Peyer's patch (tissue), 4 donors: ENCODE measurements at places on chromosomes 5 and 9. TPM values are rescaled to one million over a fixed set of nuclear protein-coding genes. Genes with fewer than 3 reads are reported as not detected.

- DNase-seq, result no peak
These were observed 109.4 kb downstream of the C5orf15 start for GRCh38 chr5:133859073-133859472.

DNA sequence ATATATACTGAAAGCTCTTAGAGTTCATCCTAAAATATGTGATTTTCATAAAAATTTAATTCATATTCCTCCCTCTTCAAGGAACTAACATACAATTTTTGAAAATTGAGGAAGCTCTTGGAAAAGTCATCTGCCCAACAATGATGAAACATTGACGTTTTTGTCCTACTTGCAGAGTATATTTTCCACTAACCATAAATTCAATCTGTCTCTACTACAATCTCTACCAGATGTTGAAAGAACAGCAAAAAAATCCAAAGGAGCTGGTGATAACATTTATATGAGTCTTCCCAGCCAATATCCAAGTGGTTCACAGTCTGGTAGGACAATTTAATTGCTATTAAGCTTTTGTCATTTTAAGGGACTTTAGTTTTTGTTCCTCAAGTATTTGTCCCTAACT, 81.1 kb upstream of the NR3C1 start:
- DNase-seq, result no peak

DNA sequence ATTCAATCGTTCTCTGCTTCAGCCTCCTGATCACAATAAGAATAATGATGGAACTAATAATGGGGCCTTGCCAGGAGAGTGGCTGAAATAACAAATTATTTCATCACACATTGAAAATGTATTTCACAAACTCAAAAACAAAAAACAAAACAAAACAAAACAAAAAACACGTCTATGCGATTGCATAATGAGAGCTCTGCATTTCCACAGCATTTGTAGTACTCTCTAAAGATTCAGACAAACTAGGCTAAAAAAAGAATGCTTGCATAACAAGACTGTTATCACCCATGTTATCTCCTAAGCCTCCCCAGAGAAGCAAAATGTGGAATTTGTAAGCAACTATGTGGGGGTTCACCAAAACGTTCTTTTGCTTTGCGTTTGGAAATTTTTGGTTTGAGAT, 48.1 kb downstream of the PRELID2 start:
- DNase-seq, result no peak

- DNase-seq, result no peak
These were observed 1216.2 kb downstream of the MAT2B start for GRCh38 chr5:164721656-164722055.

- DNase-seq, result no peak
These were observed 54.3 kb downstream of the PTTG1 start for GRCh38 chr5:160475864-160476438.

- no peak for DNase-seq
These were observed 2.9 kb downstream of the NDUFS6 start for GRCh38 chr5:1804001-1804690.

GRCh38 chr9:127405344-127406125, 8.6 kb downstream of the SLC2A8 start:
- DNase-seq, result no peak

- no peak for DNase-seq
These were observed 123.2 kb downstream of the SNCAIP start for GRCh38 chr5:122435234-122435633.

- DNase-seq, result peak; percentile 52
These were observed 39.4 kb downstream of the LURAP1L start for GRCh38 chr9:12813960-12814876.

DNA sequence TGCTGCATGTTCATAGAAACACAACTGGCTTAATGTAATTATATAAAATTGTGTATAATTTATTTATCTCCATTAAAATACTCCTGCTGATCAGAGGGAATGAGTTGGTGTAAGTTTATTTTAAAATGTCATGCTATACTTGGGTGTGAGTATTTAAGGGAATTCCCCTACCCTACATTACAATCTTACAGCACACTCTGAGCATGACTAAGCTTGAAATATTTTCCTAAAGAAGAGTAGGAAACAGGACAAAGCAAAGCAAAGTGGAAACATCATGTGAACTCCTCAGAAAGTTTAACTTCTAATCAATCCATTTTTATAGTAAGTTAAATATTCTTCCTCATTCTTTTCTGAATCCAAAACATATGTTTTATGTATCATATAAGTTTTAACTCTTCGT, 1271.3 kb downstream of the EFNA5 start:
- DNase-seq, result no peak

- no peak for DNase-seq
These were observed 261.3 kb upstream of the ANKH start for GRCh38 chr5:15132816-15133405.

DNA sequence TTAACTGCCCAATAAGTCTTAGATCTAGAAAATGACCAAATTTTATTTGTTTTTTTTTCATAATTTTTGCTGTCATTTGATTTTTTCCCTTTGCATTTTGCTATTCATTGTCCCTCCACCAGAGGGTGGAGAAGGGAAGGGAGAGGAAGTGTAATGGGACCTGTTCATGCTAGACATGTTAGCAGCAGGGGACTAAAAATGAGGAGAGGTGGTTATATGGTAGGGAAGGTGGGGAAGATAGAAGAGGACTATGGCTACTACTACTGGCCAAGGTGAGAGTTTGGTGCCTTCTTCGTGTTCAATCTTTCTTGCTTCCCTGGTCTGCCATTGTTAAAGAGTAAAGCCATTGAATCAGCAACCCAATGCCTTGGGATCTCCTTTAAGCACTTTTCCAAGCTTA, 6.4 kb downstream of the GRIA1 start:
- no peak for DNase-seq

- no peak for DNase-seq
These were observed 19.4 kb upstream of the C5orf63 start for GRCh38 chr5:127092690-127093089.

- DNase-seq, result no peak
These were observed 559.1 kb downstream of the CETN3 start for GRCh38 chr5:89850513-89850865.

ADGRD2 gene
- total RNA-seq, result not detected

PTCD2 gene
- total RNA-seq, result 7.3 TPM

ADAMTS2 gene
- 5.3 TPM for total RNA-seq

PCDHB13 gene
- 0.13 TPM for total RNA-seq

IL4 gene
- total RNA-seq, result not detected

STOML2 gene
- total RNA-seq, result 84.2 TPM

QSOX2 gene
- 7.7 TPM for total RNA-seq

C5orf52 gene
- total RNA-seq, result not detected

PCDHB14 gene
- not detected for total RNA-seq

TEK gene
- 3.0 TPM for total RNA-seq

CNTFR gene
- 1.7 TPM for total RNA-seq
